ENCODE measurements at places on chromosomes 11 and 22.

DNA sequence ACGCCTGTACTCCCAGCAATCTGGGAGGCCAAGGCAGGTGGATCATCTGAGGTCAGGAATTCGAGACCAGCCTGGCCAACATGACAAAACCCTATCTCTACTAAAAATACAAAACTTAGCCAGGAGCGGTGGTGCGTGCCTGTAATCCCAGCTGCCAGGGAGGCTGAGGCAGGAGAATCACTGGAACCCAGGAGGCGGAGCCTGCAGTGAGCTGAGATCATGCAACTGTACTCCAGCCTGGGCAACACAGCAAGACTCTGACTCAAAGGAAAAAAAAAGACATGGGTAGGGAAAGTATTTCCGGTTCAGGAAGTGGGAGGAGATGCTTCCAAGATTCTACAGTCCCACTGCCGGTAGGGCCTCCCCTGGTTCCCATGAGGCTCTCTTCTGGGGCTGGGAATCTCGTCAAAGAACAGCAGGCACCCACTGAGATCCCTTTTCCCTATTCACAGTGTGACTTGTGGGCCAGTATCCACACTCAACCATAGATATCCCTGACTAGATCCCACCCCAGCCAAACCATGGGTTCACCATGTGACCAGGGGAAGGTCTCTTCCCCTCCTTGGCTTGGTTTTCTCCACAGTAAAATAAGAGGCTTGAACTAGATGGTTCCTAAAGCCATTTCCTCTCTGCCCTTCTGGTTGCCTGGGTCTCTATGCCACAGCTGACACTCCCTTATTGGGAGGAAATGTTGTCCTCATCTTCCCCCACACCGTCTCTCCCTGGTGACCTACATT, 443.3 kb downstream of the BUD13 start:
- no peak for DNase-seq

DNA sequence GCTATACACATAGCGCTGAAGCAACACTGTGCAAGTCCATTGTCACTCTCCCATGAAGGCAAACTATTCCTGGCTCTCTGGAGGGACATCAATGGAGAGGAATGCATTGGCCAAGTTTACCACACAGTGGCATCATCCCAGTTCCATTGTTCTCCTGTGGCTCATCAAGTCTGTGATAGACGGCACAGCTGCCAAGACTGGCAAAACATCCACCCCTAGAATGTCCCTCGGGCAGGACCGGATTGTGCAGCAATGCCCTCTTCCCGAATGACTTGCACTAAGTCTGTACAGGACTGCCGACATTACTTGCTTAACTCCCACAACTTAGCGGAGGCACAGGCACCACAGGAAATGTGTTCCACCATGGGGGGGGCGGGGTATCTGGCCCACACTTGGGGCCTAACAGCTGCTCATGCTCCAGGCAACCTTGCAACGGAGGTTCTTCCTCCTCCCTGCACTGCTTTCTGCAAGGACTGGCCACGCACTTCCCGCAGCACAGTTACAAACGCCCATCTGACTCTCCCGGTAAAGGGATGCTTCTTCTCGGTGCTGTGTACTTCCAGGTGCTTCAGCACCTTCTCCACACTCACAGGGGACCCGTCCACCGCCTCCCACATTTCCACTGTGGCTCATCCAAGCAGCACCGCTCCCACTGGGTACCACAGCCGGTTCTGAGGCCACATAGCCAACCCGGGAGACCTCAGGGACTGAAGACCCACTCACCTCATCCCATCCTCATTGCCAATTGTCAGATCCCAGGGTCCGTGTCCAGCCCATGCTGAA, 1309.6 kb upstream of the RAG2 start:
- DNase-seq: no peak

DNA sequence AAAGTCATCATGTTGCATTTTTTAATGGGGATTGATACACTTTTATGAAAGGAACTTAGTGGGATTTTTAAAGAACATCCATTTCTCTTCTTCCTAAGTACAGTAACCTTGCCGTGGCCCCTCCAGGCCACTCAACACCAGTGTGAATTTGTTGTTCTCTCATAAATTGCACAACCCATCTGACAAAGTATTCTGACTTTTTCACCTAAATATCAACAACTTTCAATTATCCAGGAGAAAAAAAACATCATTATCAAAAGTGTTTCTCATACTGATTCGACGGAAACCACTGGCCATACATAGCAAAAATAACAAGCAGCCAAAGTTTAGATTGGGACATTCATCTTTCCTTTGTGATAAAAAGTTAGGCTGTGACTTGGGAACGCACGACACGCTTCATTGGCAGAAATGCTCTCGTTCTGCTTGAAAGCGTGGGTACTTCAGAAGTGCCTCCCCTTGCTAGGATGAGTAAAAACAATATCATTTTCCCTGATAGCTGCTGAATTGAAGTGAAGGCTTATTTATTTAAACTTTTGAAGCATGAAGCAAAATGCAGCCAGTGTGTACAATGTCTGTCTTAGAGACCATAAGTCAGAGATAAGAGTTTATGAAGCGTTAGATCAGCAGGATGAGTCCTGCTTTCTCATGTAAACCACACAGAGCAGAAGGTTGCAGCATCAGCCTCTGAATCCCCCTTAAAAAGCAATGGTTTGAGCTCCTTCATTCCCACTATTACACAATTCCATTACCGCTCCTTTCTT, 20.6 kb upstream of the EIF3M start:
- DNase-seq: peak; percentile 26

GRCh38 chr11:80155412-80156017, 714.7 kb upstream of the TENM4 start:
- DNase-seq: peak; percentile 31

DNA sequence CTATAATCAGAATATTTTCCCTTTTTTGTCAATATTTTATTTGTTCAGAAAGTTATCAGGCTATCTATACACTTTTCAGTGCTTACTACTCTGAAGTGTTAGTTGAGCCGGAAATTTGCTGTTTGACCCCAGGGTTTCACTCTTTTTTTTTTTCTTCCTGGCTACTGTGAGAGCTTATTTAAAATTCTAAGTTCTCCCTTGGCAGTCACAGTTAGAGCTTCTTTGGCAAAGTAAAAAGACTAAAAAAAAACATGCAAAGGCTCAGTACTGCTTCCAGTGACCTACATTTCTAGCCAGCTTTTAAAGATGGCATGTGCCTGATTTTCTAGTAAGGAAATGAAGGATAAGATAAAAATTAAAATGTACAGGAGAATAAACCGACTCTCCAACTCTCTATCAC, 48.4 kb downstream of the ELP4 start:
- DNase-seq: no peak

- peak; percentile 47 for DNase-seq
These were observed 1.4 kb downstream of the FDX1 start for GRCh38 chr11:110431051-110431672.

DNA sequence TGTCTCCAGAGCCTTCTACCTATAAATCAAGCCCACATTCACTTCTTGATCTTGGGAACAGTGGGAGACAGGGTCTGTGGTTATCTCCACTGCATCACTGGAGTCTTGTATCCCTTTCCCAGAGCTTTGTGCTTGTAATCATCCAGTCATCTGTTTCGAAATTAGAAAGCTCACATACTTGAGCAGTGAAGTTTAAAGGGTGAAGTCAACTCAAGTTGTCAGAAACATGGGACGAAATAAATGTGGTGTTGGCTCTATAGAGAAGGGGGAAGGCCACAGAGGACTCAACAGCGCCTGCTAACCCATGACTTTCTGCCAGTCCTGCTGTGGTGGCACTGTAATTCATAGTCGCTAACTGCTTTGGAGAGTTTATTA, 197.5 kb downstream of the DBX1 start:
- no peak for DNase-seq

DNA sequence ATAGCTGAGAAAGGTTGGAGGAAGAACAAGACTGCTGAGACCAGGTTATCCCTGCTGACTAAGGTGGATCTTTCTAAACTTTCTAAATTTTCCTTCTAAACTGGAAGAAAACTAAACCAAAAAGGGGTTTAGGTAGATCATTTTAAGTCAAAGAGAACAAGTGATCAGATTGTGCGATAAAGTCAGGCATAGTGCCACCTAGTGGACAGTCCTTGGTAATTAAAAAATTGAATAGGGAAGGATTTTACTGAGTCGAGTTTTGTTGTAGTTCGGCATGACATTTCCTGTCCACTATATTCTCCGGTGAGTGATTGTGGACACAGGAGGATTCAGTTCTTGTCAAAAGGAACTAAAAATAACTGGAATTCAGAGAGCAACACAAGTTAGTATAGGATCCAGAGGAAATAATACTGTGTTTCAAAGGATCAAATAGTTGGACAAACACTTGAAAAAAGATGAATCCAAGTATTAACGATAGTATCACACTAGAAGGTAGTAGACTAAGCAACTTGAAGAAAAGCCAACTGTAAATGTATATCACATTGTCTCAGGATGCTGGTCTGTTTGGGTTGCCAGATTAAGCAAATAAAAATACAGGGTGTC, 1236.4 kb downstream of the FAM181B start:
- DNase-seq: peak; percentile 41

- no peak for DNase-seq
These were observed 40.2 kb upstream of the EMID1 start for GRCh38 chr22:29165321-29166060.

All from retina (tissue), 1 donor.